ENCODE measurements at places on chromosomes 3 and 15. TPM values are rescaled to one million over a fixed set of nuclear protein-coding genes. Genes with fewer than 3 reads are reported as not detected.

The LRRC2 gene
- not detected for total RNA-seq

The PTPN9 gene
- 11.4 TPM for total RNA-seq

GRCh38 chr15:31930967-31931366 lies 99.3 kb upstream of the CHRNA7 start:
- no peak for DNase-seq

- no peak for DNase-seq
Observed at GRCh38 chr3:98691897-98692296, 71.2 kb upstream of the ST3GAL6 start.

DNA sequence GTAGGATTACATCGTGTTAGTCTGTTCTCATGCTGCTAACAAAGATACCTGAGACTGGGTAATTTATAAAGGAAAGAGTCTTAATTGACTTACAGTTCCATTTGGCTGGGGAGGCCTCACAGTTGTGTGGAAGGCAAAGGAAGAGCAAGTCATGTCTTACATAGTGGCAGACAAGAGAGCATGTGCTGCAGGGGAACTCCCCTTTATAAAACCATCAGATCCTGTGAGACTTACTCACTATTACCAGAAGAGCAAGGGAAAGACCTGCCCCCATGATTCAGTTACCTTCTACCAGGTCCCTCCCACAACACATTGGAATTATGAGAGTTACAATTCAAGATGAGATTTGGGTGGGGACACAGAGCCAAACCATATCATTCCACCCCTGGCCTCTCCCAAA lies 3.4 kb downstream of the SLC25A26 start:
- DNase-seq = no peak

DNA sequence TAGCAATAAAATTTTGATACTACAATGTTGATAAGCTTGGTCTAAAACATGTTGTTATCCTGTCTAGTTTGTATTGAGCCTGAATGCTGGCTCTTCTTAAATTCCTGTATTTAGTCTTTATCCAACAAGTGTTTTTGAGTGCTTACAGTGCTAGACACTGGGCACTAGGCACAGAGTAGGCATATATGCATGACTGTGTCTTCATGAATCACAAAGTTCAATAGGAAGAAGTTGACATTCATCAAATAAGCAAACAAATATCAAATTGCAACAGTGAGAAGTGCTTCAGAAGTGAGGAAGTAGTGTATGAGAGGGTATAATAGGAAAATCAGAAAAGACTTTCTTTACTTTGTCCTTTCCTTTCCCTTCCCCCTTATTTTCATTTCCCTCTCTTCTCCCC lies 6.8 kb downstream of the CD96 start:
- DNase-seq = no peak

All from neural progenitor cell (in vitro differentiated cells).